Mucosa of gallbladder (tissue), 1 donor: ENCODE measurements at places on chromosomes 4 and X. TPM values are rescaled to one million over a fixed set of nuclear protein-coding genes. Genes with fewer than 3 reads are reported as not detected.

Gene MAGEA11
- total RNA-seq, result not detected

Gene MAGEA9B
- total RNA-seq, result not detected

Gene CETN2
- 44.3 TPM for total RNA-seq

Gene PNCK
- total RNA-seq, result 28.3 TPM

GRCh38 chr4:138999666-139000065 is 15.9 kb upstream of the NOCT start:
- DNase-seq, result no peak

GRCh38 chr4:119337010-119337409 is 15.1 kb upstream of the FABP2 start:
- DNase-seq, result no peak

GRCh38 chr4:126097155-126097799 is 782.5 kb downstream of the FAT4 start:
- DNase-seq, result no peak

GRCh38 chrX:39442332-39442731 is 641.1 kb downstream of the MID1IP1 start:
- no peak for DNase-seq

- DNase-seq, result no peak
Observed at GRCh38 chr4:133982533-133983224, 218.9 kb downstream of the PABPC4L start.

DNA sequence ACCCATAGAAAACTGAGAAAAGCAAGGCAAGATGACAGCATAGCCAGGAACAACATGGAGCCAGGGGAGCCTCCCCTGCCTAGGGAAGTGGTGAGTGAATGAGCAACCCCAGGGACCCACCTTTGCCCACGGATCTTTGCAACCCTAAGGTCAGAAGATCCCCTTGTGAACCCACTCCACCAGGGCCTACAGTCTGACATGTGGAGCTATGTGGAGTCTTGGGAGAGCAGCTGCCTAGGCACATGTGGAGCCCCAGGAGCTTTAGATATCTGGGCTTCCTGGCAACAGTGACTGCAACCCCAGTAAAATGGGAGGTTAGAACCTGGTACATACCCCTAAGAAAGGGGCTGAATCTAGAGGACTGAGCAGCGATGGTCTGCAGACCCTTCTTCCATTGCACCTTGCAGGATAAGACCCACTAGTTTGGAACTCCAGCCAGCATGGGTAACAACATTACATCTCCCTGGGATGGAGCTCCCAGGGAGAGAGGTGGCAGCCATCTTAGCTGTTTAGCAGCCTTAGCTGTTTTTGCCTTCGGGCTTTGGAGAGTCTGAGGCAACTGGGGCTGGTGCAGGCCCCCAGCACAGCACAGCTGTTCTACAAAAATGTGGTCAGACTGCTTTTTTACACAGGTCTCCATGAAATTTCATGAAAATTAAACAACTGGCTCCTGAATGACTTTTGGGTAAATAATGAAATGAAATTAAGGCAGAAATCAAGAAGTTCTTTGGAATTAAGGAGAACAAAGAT is 104.7 kb upstream of the TRIM2 start:
- no peak for DNase-seq

DNA sequence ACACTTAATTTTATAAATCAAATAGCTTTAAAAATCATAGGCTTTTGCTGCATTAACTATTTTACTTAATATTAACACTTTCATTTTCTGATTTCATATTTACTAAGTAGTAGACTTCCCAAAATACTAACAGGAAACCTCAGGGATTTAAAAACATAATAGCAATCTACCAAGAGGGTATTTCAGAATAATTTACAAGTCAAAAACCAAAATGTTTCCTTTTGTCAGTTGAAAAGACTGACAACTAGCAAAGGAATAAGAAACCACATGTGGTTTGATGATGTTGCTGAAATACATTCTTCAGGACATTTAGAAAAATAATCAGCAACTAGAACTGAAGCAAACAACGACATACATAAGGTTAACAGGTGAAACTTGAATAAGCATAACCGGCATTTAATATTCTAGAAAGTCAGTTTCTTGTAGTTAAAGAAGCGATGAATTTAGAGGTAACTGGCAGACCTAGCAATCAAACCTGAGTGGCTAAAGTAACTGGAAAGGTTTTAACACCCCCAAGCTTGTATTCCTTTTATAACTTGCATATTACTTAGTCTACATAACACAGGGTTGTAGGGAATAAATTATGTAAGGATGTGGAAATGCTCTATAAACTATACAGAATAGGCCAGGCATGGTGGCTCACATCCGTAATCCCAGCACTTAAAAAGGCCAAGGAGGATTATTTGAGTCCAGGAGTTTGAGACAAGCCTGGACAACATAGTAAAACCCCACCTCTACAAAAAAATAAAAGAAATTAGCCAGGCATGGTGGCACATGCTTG is 40.0 kb downstream of the DHX15 start:
- DNase-seq, result no peak

DNA sequence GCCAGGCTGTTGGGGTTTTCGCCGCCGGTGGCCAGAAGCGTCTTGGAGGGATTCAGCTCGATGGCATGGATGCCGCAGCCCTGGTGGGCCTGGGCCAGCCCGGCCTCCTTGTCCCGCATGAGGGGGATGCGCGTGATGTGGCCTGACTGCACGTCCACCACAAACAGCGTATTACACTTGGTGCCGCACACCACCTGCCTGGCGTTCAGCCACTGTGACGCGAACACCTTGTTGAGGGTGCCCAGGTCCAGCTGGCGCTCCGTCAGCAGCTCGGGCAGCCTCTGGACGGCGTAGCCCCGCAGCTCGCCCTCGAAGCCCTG is 728 bp downstream of the DCAF12L2 start:
- no peak for DNase-seq

DNA sequence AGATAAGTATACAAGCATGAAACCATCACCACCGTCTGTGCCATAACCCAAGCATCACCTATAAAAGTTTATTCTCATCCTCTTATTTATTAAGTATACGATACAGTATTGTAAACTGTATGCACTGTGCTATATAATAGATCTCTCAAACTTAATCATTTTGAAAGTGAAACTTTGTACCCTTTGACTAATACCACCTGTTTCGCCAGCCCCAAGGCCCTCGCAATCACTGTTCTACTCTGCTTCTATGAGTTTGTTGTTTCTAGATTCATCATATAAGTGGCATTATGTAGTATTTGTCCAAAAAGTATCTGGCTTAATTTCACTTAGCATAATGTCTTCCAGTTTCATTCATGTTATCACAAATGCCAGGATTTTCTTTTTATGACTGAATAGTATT is 72.1 kb upstream of the DOCK11 start:
- no peak for DNase-seq

- DNase-seq, result no peak
Observed at GRCh38 chr4:130124066-130124465, 1028.1 kb downstream of the C4orf33 start.

DNA sequence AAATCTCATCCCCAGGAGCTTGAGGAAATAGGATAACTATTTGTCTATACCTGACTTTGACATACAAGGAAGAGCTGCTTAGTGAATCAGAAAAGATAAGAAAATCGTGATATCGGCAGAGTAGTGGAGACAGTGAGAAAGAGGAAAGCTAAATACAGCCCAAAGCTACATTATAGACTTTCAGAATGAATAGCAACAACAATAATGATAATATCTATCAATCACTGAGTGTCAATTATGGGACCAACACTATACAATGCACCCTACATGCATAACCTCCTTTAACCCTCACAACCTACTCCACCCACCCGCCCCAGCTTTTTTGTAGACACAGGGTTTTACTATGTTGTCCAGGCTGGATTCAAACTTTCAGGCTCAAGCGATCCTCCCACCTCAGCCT is 205.1 kb downstream of the PPP3CA start:
- no peak for DNase-seq

DNA sequence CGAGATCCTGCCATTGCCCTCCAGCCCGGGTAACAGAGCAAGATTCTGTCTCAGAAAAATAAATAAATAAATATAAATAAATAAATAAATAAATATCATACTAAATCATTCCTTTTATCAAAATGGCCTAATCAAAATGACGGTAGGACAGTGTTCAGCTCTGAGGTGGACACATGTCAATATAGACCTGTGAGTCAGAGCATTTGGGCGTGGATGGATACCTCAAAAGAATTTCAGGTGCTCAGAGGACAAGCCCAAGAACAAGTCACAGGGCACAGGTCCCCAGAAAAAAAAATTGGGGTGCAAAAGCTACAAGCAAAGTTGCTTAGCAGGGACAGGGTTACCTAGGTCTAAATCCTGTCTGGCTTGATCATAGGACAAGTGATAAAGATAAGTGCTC is 204.7 kb upstream of the HS3ST1 start:
- DNase-seq, result no peak

DNA sequence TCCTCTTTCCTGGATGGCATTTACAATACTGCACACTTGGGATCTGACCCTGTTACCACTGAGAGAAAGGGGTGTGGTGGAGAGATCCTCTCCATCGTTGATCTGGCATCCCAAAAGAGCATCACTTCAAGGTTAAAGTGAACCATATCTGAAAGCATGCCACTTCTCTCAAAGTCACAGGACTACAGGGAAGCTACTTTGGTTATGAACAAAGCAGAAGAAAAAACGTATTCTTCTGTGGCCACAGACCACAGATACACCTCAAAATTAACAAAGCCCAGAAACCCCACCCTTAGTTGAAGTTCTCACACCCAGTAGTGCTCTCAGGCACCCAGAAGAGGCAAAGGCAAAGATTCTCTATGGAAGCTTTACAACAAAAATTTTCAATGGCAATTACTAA is 108.3 kb downstream of the JADE1 start:
- no peak for DNase-seq

- no peak for DNase-seq
Observed at GRCh38 chr4:20538905-20539304, 161.4 kb upstream of the PACRGL start.
